ENCODE measurements at places on chromosomes 11 and 22.

DNA sequence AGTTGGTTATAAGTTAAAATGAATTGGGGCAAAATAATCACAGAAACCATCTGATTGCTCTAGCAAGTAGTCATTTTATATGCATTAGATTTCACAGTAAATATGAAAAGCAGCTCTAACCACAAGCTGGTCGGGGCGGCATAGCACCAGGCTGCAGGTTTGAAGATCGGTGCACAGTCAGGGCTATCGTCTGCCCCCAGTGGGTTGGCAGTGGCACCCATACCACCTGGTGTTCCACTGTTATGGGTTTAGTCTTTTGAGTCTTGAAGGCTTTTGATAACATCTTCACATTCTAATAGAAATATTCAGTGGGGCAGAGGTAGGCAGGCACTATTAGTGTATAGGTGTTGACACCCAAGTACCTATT lies 62.1 kb downstream of the GRK3 start:
- no peak for DNase-seq

- no peak for DNase-seq
Measured at GRCh38 chr11:26096451-26096850, 235.5 kb upstream of the ANO3 start.

DNA sequence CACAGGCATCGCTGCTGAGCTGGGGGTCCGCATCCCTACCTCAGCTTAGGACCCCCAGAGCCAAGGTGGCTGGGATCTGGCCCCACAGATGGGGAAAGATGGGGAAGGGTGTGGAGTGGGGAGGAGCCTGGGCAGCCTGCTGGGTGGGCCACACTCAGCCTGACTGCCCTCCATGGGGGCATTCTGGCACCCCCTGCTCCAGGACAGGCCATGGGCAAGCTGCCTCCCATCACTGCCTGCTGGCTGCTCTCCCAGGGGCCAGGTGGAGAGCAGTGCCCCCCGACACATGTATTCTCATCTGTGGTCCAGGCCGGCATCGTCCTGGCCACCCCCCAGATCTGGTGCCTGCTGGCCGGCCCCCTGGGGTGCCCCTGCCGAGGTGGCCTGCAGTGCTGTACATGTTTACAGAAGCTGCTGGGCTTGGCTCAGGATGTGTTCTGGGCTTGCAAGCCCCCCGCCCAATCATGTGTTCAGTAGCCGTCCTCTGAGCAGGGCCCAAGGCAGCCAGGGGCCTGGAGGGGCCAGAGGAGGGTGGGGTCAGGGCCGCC lies 7.8 kb upstream of the MYRF start:
- DNase-seq, result no peak

DNA sequence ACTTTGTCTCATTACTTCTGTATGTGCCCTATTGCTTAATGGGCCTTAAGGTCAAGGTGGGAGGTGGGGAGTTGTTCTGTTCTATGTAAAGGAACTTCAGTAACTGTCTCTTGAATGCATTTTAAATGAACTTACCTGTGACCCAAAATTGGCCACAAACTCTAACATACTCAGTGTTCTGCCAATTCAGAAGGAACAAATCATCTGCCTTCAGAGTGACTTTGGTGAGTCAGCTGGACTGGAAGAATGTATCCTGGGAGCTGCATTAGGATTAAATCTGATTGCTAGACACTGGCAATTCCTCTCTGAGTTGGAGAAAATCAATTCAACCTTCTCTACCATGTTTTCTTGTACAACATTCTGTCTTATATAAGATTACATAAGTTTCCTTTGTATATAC lies 1104.8 kb downstream of the DLG2 start:
- DNase-seq, result no peak

- no peak for DNase-seq
Measured at GRCh38 chr11:35141571-35141971, 2.6 kb downstream of the CD44 start.

- DNase-seq, result peak; percentile 46
Measured at GRCh38 chr11:40722179-40722795, 737.2 kb downstream of the LRRC4C start.

- DNase-seq, result no peak
Measured at GRCh38 chr22:49310354-49310753, 517.3 kb downstream of the BRD1 start.

- DNase-seq, result no peak
Measured at GRCh38 chr11:92391364-92391763, 166.7 kb downstream of the FAT3 start.

- DNase-seq, result peak; percentile 53
Measured at GRCh38 chr22:49900441-49901230, 17.6 kb downstream of the ALG12 start.

DNA sequence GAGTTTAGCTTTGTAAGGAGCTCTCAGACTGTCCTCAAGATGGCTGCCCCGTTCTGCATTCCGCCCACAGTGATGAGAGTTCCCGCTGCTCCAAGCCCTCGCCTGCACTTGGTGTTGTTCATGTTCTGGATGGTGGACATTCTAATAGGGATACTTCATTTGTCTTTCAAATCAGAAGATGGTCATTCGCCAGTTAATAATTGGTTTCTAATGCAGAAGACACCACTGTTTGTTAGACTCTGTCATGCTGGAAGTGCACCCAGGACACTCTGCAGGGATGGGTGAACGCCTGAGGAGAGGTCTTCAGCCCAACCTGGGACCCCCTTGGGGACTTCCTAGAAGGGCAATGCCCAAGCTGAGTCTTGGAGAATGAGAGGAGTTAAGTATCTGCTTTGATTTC lies 836.4 kb downstream of the TBC1D22A start:
- no peak for DNase-seq

GRCh38 chr11:47185305-47186075 lies 744 bp downstream of the PACSIN3 start:
- peak; percentile 51 for DNase-seq

- peak; percentile 83 for DNase-seq
Measured at GRCh38 chr11:64355078-64355940, 3.7 kb upstream of the RPS6KA4 start.

DNA sequence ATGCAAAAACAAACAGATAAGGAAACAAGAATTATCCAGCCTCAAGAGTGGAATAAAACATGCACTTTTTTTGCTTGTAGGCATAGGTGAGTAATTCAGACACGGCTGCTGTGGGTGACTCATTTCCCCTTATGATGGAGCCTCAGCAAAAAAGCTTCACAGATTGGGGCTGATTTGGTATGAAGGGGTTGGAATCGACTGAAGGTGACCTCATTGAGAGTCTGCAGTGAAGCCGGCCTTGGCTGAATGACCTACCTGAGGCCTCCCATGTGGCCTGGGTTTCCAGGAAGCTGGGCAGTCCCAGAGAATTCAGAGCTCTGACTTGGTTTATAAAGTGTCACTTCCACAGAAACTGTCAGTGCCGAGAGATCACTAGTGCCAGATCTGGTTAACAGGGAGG lies 34.2 kb upstream of the VPREB1 start:
- peak; percentile 72 for DNase-seq

DNA sequence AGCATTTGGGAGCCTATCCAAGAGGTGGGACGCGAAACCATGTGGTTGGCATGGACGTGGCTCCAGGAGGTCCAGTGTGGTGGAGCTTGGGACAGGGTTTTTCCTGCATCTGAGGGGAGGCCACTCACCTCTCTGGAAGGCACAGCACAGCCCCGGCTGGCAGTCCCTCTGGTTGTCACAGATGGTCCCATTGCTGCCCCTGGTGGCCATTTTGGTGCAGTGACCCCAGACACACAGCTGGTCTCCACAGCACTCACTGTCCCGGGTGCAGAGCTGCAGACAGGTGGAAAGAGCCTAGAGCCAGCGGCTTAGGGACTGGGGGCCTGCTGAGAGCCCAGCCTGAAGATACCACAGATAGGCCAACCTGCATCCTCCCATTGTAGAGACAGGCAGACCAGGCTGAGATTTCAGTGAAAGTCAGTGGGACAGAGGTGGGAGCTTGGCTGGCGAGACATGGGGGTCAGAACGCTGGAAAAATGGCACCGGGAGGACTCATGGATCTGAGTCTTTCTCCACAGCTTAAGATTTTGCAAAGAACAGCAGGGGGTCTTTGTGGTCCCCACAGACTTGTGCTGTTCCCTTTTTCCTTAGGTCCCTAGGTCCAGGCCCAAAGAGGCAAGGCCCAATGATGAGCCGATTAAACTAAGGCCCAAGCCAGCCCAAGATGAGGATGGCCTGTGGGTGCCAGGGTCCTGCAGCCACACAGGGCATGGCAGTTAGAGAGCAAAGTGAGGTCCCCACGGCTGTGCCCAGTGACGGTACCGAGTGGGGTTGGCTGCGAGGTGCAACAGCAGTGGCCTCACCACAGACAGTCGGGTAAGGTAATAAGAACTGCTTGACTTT lies 41.4 kb downstream of the DKK3 start:
- peak; percentile 67 for DNase-seq

DNA sequence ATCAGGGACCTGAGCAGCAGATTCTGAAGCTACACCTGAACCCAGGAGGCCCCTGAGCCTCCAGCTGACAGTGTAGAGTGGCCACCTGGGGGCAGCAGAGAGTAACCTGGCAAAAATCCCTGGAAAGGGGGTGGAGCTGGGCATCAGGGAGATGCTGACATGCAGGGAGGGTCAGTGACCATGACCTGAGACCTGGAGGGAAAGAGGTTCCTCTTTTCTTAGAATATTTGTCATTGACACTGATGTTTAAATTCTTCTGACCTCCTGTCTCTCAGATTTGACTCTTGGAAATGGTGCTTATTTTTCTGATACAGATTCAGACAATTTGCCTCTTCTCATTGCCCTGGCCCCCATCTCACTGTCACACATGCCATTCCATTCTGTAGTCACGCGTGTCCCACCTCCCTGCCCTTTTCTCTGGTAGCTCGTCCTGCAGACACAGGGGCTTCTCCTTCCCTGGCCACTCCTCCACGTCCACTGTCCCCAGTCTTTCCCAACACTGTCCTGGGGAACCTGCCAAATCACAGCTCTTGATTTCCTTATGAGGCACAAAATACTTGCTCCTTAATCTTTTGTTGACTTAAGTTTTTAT lies 117.2 kb upstream of the IGLL5 start:
- peak; percentile 18 for DNase-seq

GRCh38 chr22:38623351-38623750 lies 32.8 kb downstream of the FAM227A start:
- no peak for DNase-seq

DNA sequence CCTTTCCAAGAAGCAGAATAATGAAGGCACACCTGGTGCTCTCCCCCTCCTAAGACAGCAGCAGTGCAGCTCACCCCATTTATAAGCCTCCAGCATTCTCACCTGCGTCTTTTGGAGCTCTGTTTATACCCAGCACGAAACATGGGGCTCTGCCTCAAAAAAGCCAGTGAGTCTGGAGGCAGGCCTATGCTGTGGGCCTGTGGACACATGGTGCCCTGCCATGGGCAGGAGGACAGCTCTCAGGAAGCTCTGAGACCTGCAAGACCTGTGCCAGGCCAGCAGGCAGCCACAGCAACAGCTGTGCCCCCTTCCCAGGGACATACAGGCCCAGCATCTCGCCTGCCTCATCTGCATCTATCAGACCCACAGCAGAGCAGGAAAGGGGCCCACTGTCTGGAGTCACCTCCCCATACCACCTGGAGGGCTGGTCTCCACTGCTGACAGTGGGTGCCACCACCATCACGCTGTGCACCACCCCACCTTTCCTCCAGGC lies 64.2 kb downstream of the DGCR2 start:
- no peak for DNase-seq

DNA sequence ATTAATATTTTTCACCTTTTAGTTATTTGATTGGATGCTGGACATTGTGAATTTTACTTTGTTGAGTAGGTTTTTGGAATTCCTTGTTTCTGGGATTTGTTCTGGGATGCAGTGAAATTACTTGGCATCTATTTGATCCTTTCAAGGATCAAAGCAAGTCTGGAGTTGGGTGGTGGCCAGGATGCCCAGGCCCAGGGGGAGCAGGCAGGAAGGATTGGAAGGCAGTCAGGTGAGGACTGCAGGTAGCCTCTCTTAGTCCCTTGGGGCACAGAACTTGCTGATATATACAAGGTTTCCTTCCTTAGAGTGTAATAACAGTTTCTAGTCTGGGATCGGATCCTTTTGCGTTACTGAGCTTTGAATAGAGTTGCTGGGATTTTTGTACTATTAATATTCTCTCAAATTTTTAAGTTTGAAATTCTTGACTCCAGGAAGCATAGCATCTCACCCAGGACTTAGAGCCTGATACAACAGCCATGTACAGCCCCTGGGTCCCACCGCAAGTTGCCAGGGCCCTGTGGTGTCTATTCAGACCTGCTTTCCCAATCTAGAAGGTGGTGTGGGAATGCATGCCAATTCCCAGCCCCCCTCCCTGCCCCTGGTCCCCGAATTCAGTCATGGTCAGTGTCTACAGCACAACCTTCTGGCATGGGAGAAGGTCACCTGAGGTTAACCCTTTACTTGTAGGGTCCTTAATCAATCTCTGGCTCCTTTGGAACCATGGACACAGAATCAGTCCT lies 6.1 kb downstream of the ZNF74 start:
- no peak for DNase-seq

DNA sequence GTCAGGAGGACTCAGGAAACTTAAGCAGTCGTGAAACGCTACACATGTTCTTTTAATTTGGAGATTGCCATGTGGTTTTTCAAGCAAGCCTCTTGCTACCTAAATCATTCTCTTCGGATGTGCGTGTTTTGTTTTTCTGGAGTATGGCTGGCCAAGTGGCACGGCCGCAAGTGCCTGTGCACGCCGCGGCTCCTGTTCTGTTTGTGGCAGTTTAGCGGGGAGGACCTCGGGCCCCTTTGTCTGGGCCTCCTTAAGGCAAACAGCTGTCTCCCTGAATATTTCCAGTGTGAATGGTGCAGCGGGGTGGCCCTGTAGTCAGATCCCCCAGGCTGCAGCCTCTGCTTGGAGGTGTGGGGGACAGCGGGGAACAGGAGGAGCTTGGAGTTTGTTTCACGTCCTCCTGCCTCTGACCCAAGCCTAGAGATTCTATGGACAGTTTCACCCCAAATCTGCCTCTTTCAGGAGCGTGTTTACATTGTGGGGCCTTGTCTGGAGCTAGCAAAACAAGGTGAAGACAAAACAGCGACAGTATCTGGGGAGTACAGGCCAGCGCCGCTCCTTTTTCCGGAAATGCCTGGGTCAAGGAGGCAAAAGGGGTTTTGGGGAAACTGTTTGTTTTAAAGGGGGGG lies 1.3 kb downstream of the LRP5 start:
- no peak for DNase-seq

- DNase-seq, result no peak
Measured at GRCh38 chr11:94139416-94139815, 10.8 kb downstream of the PANX1 start.

- DNase-seq, result no peak
Measured at GRCh38 chr11:19306179-19306944, 65.6 kb upstream of the E2F8 start.

DNA sequence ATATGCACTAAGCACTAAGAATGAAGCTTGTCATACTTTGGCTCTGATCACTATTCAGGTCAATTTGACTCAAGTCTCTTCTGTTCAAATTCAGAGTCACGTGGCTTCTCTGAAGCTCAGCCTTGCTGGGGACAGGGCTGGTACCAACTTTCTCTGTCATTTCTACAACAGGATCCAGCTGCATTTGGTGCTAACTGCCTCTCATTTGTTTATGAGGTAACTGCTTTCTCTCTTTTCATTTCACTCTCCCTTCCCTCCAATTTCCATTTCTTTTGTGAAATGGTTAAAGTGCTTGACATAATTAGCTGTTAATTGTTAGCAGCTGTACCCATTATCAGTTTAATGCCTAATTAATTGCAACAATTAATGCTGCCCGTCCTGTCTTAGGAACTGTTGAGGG lies 259.7 kb upstream of the PLET1 start:
- DNase-seq, result no peak

- DNase-seq, result no peak
Measured at GRCh38 chr11:134645576-134645975, 233.5 kb upstream of the B3GAT1 start.

Measured in SW480 (cell line).